ENCODE measurements at places on chromosomes 3 and 15. TPM values are rescaled to one million over a fixed set of nuclear protein-coding genes. Genes with fewer than 3 reads are reported as not detected.

DNA sequence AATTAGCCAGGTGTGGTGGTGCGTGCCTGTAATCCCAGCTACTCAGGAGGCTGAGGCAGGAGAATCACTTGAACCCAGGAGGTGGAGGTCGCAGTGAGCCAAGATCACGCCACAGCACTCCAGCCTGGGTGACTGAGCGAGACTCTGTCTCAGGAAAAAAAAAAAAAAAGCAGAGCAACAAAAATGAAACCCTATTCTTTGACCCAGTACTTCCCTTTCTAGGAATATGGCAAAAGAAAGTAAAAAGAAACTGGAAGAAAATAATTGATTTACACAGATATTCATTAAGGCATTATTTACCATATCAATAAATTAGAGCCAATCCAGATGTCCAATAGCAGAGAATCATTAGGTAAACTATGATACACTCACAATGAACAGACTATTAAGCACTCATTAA, 67.0 kb downstream of the GSK3B start:
- DNase-seq = no peak
- no peaks in the 10 kb centered on the region for H3K36me3 ChIP-seq
- no peak overlapping the region for H3K4me3 ChIP-seq

DNA sequence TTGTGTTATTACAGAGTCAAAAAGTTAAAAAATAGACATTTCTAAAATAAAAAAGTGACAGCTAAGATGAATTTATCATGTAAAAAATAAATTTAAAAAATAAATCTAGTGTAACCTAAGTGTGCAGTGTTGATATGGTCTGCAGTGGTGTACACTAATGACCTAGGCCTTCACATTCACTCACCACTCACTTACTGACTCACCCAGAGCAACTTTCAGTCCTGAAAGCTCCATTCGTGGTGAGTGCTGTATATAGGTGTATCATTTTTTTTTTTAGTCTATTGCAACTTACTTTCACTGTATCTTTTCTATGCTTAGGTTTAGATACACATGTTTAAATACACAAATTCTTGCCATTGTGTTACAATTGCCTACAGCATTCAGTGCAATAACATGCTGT, 459.4 kb upstream of the ROBO1 start:
- no peak overlapping the region for H3K27ac ChIP-seq
- H3K27me3 ChIP-seq = no peaks in the 10 kb centered on the region
- H3K4me1 ChIP-seq = no peaks in the 10 kb centered on the region

DNA sequence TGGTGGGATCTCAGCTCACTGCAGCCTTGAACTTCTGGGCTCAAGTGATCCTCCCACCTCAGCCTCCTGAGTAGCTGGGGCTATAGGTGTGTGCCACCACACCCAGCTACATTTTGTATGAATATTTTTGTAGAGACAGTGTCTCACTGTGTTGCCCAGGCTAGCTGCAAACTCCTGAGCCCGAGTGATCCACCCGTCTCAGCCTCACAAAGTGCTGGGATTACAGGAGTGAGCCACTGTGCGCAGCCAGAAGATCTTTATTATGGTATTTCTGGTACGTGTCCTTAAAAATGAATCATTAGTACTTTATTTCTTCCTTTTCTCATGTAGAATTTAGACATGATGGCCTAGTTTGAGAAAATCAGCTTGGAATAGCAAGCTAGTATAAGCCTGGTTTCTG, 153.3 kb downstream of the BCHE start:
- no peak for DNase-seq
- no peak overlapping the region for H3K27ac ChIP-seq
- H3K4me1 ChIP-seq = no peaks in the 10 kb centered on the region
- no peak overlapping the region for H3K4me3 ChIP-seq

Gene TMC3
- total RNA-seq = not detected

Gene BCHE
- 31.8 TPM for total RNA-seq

Data from right atrium auricular region (tissue), 2 donors.